ENCODE measurements at places on chromosomes 1 and 21.

- DNase-seq: no peak
Measured at GRCh38 chr1:215623162-215623561, 56.1 kb downstream of the KCTD3 start.

GRCh38 chr1:3696689-3697088 is 44.4 kb downstream of the TP73 start:
- no peak for DNase-seq

- DNase-seq: no peak
Measured at GRCh38 chr1:212651977-212652376, 43.4 kb downstream of the ATF3 start.

DNA sequence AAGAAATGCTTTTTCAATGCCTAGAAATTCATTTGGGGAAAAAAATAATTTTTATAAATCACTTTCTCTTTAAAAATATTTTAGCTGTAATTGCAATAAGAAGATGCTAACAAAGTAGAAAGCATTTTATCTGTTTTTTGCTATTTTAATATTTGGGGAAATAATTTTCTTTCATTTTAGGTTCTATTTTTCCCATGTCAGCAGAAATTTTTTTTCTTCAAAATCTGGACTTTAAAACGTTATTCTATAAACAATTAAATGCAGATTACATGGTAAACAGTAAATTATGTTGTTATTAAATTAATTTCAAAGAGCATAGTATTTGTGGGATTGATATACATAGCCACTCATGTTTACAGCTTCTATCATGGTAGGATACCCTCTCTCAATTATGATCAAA is 27.7 kb upstream of the RRP15 start:
- DNase-seq: no peak

DNA sequence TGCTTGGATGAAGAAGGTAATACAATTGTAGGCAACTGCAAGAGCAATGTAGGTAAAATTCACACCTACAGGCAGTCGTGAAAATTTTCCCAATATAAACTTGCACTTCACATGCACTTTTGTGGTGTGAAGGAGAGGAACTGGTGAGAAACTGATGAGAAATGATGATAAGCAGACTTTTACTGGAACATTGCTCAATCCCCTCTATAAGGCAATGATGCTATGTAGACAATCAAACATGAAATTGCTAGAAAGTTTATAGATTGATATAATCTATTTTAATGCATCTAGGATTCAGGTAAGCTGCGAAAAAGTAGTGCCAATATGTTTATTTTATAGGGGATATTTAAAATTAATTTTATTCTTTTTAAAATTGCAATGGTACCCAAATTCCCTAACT is 802.2 kb downstream of the KCNT2 start:
- no peak for DNase-seq

- DNase-seq: no peak
Measured at GRCh38 chr1:87185077-87185476, 143.6 kb upstream of the LMO4 start.

GRCh38 chr1:59215766-59216291 is 81.1 kb upstream of the FGGY start:
- DNase-seq: no peak
